Astrocyte (in vitro differentiated cells and primary cell): ENCODE measurements at places on chromosomes 7 and 10. TPM values are rescaled to one million over a fixed set of nuclear protein-coding genes. Genes with fewer than 3 reads are reported as not detected.
A peak's percentile ranks its signal among the peaks of the same experiment; 100 is the strongest.

Gene NSUN6
- total RNA-seq: 5.9 and 7.3 TPM in 2 replicates

Gene ZFAND4
- total RNA-seq: 4.6 and 4.9 TPM in 2 replicates

DNA sequence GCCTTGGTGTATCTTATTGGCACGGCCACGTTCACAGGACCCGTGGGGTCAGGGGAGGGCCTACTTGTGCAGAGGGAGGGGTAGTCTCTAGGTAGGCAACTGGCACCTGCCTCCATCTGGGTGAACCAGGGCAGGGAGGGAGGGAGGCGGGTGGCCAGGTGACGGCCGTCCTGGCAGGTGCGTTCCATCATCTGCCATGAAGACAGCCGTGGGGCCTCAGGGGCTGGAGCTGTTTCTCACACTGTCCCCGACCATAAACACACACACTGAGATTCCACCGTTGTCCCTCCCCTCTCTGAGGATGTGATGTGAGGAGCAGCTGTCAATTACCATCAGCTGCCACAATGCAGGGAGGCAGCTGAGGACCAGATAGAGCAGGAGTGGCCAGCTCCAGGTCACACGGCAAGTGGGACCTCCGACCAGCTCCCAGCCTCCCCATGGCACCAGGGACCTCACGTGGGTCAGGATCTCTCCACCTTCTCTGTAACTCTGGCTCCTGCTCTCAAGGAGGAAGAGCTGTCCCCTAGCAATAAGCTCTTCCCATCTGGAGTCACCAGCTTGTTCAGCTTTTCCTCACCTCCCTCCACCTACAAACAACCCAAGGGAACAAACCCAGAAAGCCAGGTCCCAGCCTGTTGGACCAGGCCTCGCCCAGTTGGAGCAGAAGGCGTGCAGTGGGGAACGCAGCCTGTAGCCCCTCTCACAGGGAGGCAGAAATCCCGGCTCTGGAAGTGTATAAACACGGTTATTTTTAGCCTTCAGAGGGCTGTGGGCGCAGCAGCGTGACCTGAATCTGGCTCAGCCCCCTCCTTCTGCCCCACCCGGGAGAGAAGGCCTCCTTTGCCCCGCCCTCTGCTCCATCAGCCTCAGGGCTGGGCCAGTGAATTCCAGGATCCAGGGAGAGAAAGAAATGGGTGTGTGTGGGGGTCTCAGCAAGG, 33.1 kb downstream of the ZMIZ1 start:
- H3K4me1 ChIP-seq: peaks cover 71% of the 10 kb centered on the region
- H3K36me3 ChIP-seq: no peaks in the 10 kb centered on the region
- peak; percentile 66 for DNase-seq
- no peak overlapping the region for H3K4me3 ChIP-seq

Gene ETV1
- 12.5 and 12.6 TPM in 2 replicates for total RNA-seq

DNA sequence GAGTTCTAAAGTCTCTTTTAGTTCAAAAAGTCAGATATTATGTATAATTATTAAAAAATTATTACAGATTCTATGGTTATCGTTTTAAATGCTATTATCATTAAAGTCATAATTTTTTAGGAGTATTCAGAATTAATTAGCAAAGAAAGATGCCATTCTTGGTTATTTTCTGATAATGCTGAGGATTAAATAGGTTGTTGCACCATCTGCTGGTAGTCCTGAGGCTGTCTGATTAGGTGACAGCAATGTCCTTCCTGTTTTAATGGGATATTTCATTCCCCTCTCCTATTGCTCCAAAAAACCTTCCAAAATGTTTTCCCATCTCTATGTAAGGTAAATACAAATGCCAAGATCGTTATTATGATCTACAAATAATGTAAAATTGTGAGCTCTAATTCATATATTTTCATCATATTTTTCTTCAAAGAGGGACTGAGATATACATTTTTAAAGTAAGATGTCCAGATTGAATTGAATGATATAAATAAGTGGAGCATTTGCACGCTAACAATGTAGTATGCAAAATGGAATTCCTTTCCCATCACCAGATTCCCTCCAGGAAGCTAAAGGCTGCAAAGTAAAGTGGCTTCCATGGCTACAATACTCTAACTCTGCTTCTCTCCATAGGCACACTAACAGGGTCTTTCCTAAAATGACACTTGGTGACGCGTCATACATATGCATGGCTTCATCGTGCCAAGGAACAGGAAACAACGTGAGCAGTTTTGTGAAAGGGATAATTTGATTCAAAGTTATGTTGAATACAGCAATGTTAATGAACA, 58.8 kb upstream of the AKR1E2 start:
- H3K27me3 ChIP-seq: no peaks in the 10 kb centered on the region
- peaks cover 55% of the 10 kb centered on the region for H3K4me1 ChIP-seq
- H3K36me3 ChIP-seq: no peaks in the 10 kb centered on the region
- peak overlapping the region; percentile 81 for H3K27ac ChIP-seq
- peak; percentile 27 for DNase-seq

GRCh38 chr10:11655836-11656235, 44.4 kb upstream of the USP6NL start:
- H3K4me1 ChIP-seq: peaks cover 7% of the 10 kb centered on the region
- H3K27ac ChIP-seq: peak overlapping the region; percentile 25
- H3K27me3 ChIP-seq: peaks cover 4% of the 10 kb centered on the region
- peak; percentile 8 for DNase-seq
- no peak overlapping the region for H3K4me3 ChIP-seq

Gene ACSM6
- not detected in 2 replicates for total RNA-seq

Gene MMD2
- total RNA-seq: not detected in 2 replicates

DNA sequence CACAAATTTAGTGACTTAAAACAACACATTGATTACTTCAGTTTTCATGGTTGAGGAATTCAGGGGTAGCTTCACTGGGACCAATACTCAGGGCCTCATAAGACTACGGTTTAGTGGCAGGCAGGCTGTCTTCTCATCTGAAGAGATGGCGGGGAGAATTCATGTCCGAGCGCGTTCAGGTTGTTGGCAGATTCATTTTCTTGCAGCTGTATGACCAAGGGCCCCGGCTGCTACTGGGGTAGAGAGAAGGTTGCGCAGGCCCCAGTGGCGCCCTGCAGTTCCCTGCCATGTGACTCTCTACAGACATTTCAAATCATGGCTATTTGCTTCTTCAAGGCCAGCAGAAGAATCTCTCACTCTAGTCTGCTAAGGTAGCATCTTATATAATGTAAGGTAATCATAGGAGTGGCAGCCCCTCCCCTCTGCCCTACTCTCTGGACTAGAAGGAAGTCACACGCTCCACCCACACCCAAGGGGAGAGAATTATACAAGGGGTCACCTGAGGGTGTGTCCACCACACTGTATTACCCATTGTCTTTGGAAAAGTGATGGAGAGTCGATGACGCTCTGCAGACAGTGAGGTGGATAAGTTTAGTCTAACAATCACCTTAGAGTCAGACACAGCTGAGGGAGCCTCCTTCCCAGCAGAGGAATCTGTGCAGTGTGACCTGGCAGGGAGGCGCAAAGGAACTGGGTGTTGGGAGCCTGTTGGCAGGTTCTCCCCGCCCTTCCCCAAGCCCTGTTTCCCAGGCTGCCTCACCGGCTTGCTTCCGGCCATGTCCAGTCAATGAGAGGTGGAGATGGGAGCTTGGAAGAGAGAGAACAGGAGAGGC, 35.7 kb upstream of the PLEKHA1 start:
- H3K27ac ChIP-seq: no peak overlapping the region
- H3K4me3 ChIP-seq: no peak overlapping the region
- H3K27me3 ChIP-seq: no peaks in the 10 kb centered on the region
- no peaks in the 10 kb centered on the region for H3K4me1 ChIP-seq
- H3K36me3 ChIP-seq: no peaks in the 10 kb centered on the region

Gene ARHGEF5
- 9.3 and 10.5 TPM in 2 replicates for total RNA-seq

Gene TAF5
- 3.3 and 3.9 TPM in 2 replicates for total RNA-seq

GRCh38 chr10:52740913-52741675, 31.5 kb downstream of the MBL2 start:
- H3K27me3 ChIP-seq: no peaks in the 10 kb centered on the region
- no peaks in the 10 kb centered on the region for H3K36me3 ChIP-seq
- no peaks in the 10 kb centered on the region for H3K4me1 ChIP-seq
- DNase-seq: no peak
- no peak overlapping the region for H3K4me3 ChIP-seq

DNA sequence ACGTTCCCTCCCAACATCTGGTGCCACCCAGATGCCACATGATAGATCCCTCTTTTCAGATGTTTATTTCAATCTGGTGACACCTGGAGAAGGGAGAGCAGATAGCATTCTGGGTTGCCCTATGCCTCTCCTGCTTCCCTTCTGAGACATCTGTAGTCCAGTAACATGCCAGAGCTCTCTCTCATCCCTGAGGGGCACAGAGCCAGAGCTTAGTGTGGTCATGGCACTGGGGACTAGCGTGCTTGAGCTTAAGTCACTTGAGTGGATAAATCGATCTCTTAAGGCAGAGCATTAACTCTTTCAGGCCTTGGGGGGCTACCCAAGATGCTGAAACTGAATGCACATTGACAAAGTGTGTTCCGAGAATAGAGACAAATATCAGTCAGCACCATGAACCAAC, 47.9 kb downstream of the WNT2 start:
- no peak for DNase-seq
- H3K36me3 ChIP-seq: no peaks in the 10 kb centered on the region
- H3K4me1 ChIP-seq: peaks cover 9% of the 10 kb centered on the region
- H3K27ac ChIP-seq: no peak overlapping the region
- no peaks in the 10 kb centered on the region for H3K27me3 ChIP-seq

Gene WNT8B
- not detected in 2 replicates for total RNA-seq

- H3K4me3 ChIP-seq: no peak overlapping the region
- H3K27me3 ChIP-seq: no peaks in the 10 kb centered on the region
- no peak for DNase-seq
- H3K4me1 ChIP-seq: no peaks in the 10 kb centered on the region
Measured at GRCh38 chr7:9978106-9979064, 995.3 kb upstream of the PHF14 start.

DNA sequence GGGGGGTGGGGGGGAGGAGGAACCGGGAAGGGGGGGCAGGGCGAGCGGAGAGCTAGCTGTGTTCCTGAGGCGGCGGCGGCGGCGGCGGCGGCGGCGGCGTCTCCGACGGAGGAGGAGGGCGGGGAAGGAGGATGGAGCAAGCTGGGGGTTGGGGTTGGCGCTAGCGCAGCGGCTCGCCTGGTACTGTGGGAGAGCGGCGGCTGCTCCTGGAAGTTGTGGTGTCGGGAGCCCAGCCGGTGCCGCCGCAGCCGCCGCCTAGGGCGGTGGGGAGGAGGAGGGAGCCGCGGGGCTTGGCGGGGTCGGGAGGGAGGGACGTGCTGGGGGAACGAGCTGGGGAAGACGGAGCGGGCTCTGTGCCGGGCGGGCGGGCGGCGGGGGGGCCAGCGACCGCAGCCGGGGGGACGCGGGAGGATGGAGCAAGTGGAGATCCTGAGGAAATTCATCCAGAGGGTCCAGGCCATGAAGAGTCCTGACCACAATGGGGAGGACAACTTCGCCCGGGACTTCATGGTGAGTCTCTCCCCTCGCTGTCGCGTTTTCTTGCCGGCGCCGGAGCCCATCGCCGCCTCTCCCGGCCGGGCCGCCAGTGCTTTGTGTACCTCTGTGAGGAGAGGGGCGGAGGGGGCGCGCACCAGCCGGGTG, at the start of gene PTPN12:
Gene PTPN12, plus strand, starts transcription at position 160 of the 642 bp plus-strand sequence. Its CDS starts 252 bp downstream, at position 412.
- peak within 1 kb of the TSS; percentile 92 for H3K27ac ChIP-seq
- DNase-seq: peak; percentile 61
- peak within 1 kb of the TSS; percentile 100 for H3K4me3 ChIP-seq
- no peaks in the 10 kb centered on the region for H3K36me3 ChIP-seq

- H3K36me3 ChIP-seq: no peaks in the 10 kb centered on the region
- no peaks in the 10 kb centered on the region for H3K27me3 ChIP-seq
- no peaks in the 10 kb centered on the region for H3K4me1 ChIP-seq
- no peak overlapping the region for H3K4me3 ChIP-seq
Measured at GRCh38 chr7:37570145-37570544, 113.4 kb upstream of the GPR141 start.

- no peaks in the 10 kb centered on the region for H3K36me3 ChIP-seq
- H3K27me3 ChIP-seq: peaks cover 31% of the 10 kb centered on the region
- H3K4me1 ChIP-seq: peaks cover 14% of the 10 kb centered on the region
- no peak for DNase-seq
- H3K4me3 ChIP-seq: no peak overlapping the region
- no peak overlapping the region for H3K27ac ChIP-seq
Measured at GRCh38 chr10:132184816-132185593, 1.7 kb upstream of the DPYSL4 start.

Gene CALHM1
- not detected in 2 replicates for total RNA-seq

DNA sequence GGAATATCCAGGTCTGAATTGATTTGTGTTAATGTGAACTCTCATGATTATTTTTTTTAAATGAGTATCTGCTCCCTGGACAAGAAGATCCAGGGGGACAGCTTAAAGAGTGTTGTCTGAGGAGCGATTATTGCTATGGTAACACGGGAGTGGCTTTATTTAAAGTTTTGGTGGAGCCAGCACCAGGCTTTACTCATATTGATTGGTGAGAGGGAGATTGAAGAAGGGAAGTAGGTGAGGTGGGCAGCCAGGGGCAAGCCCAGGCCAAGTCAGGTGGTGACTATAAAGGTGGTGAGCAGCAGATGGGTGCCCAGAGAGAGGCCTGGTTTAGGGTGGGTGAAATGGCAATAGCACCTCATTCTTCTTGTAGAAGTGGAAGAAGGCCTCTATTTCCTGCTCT, 10.2 kb upstream of the AGR2 start:
- no peaks in the 10 kb centered on the region for H3K36me3 ChIP-seq
- no peak overlapping the region for H3K27ac ChIP-seq
- H3K4me3 ChIP-seq: no peak overlapping the region
- DNase-seq: no peak

DNA sequence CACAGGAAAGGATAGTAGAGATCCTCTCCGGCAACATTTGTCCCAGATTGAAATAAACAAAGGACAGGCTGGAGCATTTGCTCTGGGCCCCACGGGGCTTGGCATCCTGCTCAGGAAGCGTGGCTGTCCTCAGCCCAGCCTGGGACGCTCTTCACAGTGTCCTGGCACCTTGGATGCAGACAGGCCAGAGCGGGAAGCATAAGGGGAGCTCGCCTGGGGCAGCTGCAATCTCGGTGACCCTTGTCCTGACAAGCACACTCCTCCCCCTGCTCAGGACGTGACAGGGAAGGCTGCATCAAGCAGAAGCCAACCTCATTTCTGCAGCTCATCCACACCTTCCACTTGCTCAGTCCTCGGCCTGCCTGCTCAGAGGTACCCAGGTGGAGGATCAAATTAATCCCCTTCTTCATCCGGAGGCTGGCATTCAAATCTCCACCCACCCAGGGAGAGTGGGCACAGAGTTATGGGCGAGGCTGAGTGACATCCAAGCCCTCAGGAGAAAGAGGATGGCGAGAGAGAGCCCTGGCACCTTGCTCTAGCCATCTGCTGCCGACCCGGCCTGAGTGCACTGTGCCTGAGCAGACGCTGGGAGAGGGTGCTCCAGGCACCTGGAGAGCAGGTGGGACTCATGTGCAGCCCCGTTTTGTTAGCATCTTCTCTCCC, 47.6 kb downstream of the ABRAXAS2 start:
- DNase-seq: no peak
- H3K36me3 ChIP-seq: no peaks in the 10 kb centered on the region
- no peaks in the 10 kb centered on the region for H3K4me1 ChIP-seq
- no peak overlapping the region for H3K27ac ChIP-seq
- H3K4me3 ChIP-seq: no peak overlapping the region

DNA sequence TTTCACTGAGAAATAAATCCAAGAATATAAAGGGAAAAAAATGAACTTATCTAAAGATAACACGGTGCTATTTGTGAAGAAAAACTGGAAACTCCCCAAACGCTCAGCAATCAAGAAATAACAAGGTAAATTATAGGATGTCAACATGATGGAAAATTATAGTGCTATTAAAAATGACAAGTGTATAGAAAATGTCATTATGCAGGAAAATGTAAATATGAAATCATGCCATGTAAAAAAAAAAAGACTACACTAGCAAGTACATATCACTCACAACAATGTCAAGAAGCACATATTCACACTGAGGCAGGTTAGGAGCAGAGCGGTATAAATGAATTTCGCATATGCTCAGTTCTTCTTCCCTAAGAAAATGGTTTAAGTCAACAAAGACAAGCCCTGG, 27.7 kb downstream of the KLRG2 start:
- DNase-seq: no peak
- no peak overlapping the region for H3K4me3 ChIP-seq
- H3K4me1 ChIP-seq: peaks cover 29% of the 10 kb centered on the region
- no peak overlapping the region for H3K27ac ChIP-seq
- no peaks in the 10 kb centered on the region for H3K36me3 ChIP-seq

Gene SHTN1
- total RNA-seq: 25.3 and 32.7 TPM in 2 replicates

Gene OPALIN
- total RNA-seq: not detected in 2 replicates
